ENCODE measurements at places on chromosomes 4 and X.

DNA sequence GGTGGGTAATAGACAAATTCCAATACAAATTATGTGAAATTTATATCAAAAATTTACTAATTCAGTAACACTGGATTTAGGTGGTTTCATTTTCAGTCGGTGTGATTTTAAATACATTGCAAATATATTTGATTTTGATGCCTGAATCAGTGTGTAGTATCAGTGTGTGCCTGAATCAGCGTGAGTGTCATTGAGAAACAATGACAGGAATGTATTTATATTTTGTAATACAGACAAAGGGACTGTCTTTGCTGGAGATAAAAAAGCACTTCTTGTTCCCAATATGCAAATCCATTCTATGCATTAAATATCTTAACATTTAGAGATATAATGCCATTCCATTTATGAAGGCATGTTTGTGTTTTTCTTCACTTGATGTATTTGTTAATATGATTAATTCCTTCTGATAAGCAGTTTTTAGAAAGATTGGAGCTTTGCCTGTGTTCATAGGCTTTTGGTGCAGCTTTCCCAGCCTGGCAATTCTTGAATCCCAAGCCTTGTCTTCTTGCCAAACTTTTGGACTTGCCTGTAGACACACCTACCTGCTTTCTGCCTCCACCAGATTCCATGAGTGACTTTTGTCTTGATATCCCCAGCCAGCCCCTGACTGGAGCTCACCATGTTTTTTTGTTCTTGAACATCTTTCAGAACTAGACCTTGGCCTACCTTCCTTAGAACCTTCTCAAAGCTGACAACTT is 243.8 kb downstream of the ADGRL3 start:
- peak; percentile 81 for DNase-seq

- peak; percentile 78 for DNase-seq
These were observed 114.9 kb downstream of the VSIG4 start for GRCh38 chrX:65925005-65925404.

- DNase-seq = no peak
These were observed 128.2 kb downstream of the ASMT start for GRCh38 chrX:1743105-1743504.

- no peak for DNase-seq
These were observed 73.1 kb downstream of the CC2D2A start for GRCh38 chr4:15542760-15543159.

DNA sequence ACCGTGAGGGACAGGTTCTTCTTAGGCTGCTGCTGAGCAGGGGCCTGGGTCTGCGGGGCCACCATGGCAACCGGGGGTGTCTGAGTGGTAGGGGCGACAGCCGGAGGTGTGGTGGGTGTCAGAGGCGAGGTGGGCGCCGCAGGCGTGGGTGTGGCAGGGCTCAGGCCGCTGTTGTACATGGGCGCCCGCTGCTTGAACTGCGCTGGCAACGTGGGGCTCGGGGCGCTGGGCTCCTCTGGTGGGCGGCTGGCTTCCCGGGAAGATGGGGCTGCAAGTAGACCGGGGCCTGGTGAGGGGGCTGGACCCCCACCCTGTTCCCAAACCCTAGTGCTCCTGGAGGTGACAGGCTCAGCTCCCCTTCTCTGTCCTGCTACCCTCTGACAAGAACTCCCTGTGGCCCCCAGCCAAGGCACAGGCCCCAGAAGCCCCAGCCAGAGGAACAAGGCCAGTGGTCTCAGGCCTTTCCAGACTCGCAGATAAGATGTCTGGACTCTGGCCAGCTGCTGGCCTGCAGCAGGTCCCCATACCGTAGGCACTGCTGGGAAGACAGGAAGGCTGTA is 24.8 kb downstream of the NELFA start:
- DNase-seq = no peak

GRCh38 chrX:100289066-100289558 is 121.0 kb downstream of the PCDH19 start:
- peak; percentile 0 for DNase-seq

- DNase-seq = no peak
These were observed 50.2 kb upstream of the PGRMC2 start for GRCh38 chr4:128337863-128338262.

DNA sequence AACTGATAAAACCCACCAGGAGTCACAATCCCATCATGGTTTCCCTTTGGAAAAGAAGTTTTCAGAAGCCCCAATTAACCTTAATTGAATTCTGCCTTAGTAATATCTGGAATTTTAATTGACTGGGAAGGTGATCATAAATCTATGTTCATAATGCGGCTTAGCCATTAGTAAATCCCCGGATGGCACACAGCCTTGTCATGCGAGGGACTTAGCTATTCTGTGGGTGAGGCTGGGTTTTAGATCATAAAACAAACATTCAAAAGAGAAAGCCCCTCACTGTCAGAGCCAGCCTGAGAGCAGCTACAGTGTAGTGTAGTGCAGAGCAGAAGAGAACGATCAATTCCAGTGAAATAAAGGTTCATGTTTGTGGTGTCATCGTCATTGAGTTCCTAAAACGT is 124.0 kb upstream of the NOCT start:
- no peak for DNase-seq

DNA sequence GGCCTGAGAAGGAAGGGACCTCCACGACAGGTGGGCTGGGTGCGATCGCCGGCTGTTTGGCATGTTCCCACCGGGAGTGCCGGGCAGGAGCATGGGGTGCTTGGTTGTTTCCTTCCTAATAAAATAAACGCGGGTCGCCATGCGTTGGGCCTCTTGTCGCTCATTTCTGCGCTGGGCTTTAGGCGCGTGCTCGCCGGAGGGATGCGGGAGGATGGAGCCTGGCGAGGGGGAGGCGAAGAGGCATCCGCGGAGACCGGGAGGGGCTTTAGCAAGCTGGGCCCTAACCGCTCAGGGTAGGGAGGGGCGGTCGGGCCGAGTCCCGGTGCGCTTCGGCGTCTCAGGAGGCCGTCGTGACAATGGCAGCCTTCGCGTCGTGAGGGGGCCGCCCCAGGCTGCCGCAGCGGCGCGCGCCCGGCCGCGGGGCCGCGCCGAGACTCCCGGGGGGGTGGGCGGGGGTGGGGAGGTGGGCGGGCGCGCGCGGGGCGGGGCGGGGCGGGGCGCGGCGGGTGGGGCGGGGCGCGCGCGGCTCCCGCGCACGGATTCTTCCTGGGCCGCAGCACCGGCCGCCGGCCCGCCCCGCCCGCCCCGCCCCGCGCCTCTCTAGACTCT is 476 bp upstream of the GDI1 start:
- no peak for DNase-seq

DNA sequence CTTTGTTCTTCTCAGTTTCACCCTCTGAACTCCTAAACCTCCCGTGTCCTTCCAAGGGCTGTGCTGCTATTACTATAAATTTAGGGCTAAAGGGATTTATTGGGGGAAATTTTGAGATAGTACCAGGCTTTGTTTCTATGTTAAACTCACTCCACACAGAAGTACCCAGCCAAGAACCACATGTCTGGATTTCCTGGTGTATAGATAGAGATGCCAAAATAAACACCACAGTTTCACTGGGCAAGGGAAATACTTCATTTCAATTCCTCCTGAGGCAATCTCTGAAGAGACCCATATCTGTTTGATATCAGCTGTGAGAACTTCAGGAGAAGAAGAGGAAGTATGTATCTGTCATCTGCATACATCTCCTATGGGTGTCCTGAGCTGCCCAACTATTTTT is 21.7 kb upstream of the CLNK start:
- DNase-seq = peak; percentile 12

DNA sequence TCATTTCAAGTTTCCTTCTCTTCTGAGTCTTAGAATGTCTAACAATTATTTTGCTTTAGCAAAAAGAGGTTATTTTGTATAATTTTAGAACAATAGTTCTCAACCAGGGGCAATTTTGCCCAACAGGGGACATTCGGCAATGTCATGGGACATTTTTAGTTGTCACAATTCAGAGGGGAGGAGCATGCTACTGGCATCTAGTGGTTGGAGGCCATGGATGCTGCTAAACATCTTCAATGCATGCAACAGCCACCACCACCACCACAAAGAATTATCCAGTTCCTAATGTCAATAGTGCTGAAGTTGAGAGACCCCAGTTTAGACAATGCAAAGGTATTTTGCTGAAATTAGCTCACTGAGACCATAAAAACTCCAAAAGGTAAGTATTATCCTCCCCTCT is 122.5 kb downstream of the ARHGAP6 start:
- no peak for DNase-seq

DNA sequence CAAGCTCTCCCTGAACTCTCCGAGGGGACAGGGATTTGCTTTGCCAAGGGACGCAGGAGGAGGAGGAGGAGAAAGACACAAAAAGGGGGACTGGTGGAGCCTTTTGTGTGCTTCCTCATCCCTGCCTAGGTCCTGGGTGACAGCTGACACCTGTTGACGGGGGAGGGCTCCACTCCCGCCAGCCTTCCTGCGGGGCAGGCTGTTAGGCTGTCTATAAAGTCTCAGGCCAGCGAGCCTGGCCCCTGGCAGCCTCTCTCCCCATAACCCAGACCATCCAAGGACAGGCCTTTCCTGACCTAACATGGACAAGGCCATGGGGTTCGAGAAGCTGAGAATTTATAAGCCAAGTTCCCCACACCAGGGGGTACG is 832 bp upstream of the EVC2 start:
- DNase-seq = no peak

GRCh38 chr4:142549248-142549647 is 296.9 kb downstream of the INPP4B start:
- peak; percentile 79 for DNase-seq

DNA sequence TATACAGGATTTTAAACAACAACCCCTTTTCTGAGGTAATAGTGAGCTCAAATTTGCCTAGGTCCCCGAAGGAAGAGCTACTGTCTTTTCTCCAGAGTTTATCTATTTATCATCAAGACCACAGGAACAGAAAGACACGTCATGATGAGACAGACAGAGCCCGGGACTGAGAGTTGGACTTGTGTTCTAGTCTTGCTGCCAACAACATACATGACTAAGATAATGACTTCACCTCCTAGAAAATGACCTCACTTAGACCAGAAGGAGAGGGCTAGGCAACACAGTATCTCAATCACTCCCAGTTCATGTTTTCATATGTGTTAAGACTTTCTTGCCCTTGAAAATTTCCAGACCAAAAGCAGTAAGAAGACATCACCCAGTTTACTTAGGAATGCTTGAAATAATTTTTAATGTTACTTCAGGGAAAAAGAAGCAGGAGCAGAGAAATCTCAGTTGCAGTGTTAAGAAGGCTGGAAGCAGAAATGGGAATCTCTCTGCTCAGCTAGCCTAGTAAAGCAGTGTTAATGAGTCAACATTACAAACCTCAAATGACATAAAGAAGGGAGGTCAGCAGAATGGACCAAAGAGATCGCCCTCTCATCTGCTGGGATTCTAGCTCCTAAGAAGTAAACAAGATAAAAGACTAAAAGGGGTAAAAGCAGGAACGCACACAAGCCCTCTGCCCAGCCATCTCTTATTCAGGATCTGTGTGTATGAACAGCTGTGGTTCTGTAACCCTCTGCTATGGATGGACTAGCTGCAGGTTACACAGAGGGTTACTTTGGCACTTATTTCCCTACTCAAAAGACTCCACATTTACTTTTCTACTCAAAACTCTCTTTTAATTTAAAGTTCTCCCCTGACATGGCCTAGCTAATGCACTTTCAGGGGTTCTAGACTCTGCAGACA is 24.8 kb downstream of the PDGFC start:
- peak; percentile 99 for DNase-seq

DNA sequence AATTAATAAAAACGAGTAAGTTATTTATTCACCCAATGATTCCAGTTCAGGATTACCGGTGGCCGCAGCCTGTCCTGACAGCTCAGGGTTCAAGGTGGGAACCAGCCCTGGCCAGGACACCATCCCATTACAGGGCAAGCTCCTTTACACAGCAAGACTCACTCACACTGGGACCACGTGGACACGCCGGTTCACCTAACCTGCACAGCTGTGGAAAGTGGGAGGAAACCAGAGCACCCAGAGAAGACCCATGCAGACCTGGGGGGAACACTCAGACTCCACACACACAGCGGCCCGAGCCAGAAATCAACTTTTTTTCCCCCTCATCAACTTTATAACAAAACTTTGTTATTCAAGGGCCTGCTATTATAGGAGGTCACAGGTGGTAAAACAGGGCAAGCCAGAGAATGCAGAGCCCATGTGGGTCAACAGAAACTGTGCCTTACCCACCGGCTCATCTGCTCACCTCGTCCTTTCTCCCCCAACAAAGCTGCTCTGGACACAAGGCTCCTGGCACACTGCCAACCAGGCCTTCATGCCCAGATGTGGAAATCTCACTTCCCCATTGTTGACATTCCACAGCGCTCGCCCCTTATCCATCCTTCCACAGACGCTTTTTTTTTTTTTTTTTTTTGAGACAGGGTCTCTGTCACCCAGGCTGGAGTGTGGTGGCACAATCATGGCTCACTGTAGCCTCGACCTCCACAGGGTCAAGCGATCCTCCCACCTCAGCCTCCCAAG is 8.0 kb upstream of the ODAPH start:
- no peak for DNase-seq

DNA sequence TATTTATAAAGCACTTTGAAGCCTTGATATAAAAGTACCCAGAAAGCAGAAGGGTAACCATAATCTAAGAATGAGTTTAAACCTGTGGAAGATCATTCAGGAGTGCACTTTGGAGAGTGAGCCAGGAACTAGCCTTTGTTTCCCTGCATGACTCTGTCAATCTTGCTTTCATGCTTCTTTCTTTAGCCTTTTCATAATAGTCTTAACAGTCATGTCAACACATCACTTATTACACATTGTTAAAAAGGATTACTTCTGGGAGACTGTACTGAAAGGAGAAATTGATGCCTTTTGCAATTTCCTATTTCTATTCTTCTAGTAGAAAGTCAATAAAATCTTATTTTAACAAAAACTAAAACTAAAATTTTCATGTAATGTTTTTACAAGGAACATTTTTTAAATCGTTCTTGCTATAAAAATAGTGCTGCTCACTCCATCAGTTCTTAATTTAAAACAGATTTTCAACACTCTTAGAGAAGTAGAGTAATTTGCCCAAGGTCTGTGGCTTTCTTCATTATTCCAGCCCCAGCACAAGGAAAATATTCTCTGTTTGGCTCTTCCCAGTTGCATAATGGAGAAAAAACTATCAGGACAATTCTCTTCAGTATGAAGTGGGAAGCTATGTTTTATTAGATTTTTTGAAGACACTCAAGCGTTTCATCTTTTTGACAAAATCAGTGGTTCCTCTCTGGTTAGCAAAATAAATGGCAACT is 35.4 kb upstream of the SPP1 start:
- DNase-seq = no peak

- DNase-seq = no peak
These were observed 164.8 kb upstream of the EMCN start for GRCh38 chr4:100682477-100683218.

DNA sequence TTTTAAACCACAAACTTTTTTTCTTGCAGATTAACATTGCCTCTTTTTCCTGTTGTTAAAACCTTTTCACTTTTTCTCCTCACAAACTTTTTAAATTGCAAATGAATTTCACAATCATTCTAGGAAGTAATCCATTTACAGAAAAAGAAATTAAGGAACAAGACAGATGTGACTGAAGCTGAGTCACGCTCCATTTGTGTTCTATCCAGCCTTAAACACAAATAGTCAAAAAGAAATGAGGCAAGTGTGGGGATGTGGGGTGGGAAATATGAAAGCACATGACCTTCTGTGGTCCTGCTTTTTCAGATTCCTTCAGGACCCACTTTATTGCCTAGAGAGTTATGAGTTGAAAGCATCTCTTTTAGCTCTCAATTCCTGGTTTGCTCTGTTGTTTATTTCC is 197.0 kb downstream of the ADGRL3 start:
- peak; percentile 46 for DNase-seq

- no peak for DNase-seq
These were observed 48.5 kb downstream of the MAGEC2 start for GRCh38 chrX:142156567-142156966.

Measured in bronchial epithelial cell (primary cell).